ENCODE measurements at places on chromosomes 7 and 10.

DNA sequence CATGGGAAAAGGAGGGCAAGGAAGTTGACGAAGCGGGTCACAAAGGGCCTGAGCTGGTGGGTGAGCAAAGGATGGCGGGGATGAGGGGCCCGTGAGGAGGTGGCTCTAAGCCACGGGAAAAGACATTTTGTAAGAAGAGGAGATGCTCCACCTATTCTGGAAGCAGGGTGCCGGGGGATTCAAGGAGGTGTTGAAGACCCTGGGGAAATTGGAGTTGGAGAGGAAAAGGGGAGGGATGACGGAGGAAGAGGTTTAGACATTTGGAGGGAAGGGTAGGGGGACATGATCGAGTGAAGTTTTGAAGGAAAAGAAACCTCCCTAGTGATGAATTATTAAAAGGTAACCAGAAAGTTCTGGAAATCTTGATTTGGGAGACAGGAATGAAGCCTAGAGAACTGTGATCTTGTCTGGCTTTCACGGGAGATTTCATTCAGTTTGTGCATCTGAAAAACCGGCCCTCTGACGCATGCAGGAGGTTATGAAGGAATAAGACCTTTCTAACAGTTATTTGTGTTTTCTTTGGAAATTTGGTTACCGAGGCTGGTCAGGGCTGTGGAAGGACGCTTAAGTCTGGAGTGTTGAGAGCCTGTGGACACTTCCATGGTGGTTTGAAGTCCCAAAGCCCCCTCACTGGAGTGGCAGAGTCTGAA lies 1.4 kb downstream of the SMO start:
- no peak for DNase-seq

- DNase-seq, result no peak
Observed at GRCh38 chr7:44889086-44889781, 3.9 kb upstream of the PURB start.

DNA sequence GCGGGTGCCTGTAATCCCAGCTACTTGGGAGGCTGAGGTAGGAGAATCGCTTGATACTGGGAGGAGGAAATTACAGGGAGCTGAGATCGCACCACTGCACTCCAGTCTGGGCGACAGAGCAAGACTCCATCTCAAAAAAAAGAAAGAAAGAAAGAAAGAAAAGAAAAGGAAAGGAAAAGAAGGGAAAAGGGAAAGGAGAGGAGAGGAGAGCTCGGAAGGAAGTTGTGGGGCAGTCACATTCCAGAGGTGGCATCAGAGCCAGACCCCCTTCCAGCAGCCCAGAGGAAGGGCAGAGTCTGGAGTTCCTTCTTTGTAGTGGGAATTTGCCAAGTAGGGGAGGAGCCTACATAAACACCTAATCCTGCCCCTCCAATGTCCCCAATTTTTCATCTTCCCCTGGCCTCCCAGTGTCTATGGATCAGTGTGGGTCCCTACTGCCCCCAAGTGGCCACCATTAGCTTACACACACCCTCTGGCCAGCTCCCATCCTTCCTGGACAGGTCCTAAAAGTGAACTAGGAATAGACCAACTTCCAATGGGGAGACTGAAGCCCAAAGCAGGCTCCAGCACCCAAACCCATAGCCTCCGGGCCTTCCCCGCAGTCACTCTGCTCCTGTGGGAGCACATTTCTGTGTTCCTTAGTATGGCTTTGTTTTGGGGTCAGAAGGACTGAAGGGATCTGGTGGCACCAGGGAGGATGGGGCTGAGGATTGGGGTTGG lies 39.6 kb upstream of the HSPB1 start:
- no peak for DNase-seq

GRCh38 chr10:36023939-36024338 lies 381.8 kb upstream of the FZD8 start:
- DNase-seq, result no peak

- no peak for DNase-seq
Observed at GRCh38 chr7:91827169-91827568, 53.3 kb downstream of the MTERF1 start.

- no peak for DNase-seq
Observed at GRCh38 chr10:67827811-67828210, 10.2 kb downstream of the DNAJC12 start.

DNA sequence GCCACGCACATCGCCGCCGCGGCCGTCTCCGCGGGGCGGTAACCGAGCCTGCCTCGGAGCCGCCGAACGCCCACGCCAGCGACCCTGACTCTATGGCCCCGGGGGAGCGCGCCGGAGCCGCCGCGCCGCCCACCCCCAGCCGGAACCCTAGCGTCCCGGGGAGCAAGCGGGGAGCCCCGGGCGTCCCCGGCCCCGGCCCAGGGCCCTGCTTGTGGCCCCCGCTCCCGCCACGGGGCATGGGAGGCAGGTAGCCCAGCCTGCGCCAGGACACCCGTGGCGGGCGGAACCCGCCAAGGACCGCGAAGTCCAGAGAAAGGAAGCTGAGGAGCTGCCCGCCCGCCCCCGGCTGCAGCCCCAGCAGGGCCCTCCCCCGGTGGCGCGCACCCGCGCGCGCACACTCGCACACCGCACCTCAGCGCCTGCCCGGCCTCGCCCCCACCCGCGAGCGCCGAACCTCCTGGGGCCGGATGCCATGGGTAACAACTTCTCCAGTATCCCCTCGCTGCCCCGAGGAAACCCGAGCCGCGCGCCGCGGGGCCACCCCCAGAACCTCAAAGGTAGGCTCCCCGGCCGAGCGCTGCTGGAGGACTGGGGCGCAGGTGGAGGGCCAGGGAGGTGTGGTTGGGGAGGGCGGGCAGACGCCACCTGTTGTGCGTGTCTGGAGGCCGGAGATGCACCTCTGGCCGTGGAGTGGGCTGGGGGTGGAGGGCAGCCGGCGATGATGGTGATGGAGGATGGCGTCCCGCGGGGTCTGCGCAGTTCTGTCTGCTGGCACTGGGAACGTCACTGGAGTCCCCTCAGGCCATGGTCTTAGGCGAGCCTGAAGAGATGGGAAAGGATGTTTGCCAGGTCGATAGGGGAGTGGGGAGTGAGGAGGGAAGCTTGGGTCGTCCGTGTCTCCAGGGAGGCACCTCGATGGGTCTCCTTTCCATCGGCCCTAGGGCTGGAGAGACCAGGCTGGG lies 692 bp downstream of the NEURL1 start:
- peak; percentile 14 for DNase-seq

Data from stimulated activated CD4-positive, alpha-beta T cell treated with anti-CD3 and anti-CD28 coated beads, Interleukin-15, amount 100 ng/mL, for 1 hour (primary cell).